Stimulated activated CD8-positive, alpha-beta memory T cell treated with anti-CD3 and anti-CD28 coated beads, Interleukin-7, amount 100 ng/mL, for 48 hours (primary cell): ENCODE measurements at places on chromosomes 1 and 21.

DNA sequence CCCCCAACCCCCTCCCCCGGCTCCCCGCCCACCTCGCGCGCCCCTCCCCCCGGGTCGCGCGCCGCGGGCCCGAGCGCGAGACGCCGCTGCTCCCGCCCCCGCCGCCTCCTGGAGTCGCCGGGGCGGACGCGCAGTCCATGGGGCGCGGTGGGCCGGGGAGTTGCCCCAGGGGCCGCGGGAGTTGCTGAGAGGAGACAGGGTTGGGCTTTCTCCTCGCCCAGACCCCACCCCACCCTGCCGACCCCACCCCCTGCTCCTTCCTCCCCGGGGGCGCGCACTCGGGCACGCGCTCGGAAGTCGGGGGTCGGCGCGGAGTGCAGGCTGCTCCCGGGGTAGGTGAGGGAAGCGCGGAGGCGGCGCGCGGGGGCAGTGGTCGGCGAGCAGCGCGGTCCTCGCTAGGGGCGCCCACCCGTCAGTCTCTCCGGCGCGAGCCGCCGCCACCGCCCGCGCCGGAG, at the start of gene LAMC1:
Gene LAMC1, plus strand, starts transcription at position 275 of the 455 bp plus-strand sequence. CDS start 297 bp downstream, outside the sequence.
- no peak for DNase-seq

DNA sequence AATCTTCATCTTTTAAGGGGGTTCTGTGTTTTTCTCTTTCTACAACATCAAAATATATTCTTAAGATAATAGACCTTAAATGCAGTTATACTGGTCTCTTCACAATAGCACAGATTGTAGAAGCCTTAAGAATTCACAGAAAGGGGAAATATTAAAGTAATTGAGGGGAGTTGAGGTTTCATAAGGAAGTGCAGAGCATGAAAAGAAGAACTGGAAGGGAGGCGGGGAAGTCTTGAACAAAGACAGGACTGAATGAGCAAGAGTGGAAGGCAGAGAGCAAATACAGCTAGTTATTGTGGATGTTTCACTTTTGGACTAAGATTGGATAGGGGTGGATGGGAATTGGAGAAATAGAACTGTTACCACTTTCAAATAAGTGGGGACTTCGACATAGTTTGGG, 67.7 kb downstream of the PTGER3 start:
- no peak for DNase-seq

- no peak for DNase-seq
Observed at GRCh38 chr1:77051425-77051824, 167.8 kb downstream of the PIGK start.

DNA sequence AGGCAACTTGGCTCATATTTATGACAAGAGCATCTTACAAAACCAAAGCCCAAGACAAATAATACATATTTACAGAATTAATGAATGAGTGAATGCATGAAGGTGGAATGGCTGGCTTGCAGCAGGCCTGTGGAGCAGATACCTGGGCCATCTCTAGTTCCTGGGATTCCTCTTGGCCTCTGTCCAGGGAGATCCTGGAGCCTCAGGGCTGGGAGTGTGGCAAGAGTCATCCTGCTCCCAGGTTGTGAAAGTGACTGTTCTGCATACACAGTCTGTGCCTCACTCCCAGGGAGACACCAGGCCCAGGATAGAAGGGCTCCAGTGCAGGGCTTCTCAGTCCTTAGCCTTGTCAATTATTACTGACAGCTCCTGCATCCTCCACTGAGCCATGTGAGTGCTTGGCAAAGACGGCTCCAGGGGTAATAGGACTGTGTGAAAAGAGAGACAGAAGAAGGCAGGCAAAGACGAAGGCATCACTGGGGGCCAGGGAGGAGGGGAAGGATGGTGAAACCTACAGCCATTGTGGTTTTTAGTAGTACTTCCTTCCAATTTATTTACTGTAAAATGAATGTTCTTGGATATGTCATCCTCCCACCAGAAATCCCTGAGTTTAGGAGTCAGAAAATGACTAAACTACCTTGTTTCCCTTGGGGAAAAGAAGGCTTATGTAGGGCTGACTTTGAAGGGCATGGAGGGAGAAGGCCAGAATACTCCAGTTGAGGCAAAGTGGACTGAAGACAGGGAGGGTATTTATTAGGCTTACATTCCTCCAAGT, 14.3 kb upstream of the KPRP start:
- no peak for DNase-seq

DNA sequence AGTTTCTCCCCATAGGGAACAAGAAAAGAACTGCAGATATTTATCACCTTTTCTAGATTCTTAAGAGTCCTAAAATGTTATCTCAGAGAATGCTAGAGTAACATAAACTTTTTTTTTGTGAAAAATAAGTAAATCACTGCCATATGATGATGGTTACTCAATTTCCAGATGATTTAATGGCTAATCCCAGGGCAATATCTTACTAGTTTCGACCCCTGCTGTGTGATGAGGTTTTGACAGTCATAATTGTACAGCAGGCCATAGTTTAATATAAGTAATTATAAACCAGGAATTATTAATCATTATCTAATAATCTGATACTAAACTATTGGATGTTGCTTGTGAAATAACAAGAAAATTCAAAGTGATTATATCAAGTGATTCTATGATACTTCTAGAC, 210.6 kb downstream of the HLX start:
- no peak for DNase-seq

GRCh38 chr1:40648200-40648599, 17.3 kb downstream of the RIMS3 start:
- DNase-seq: no peak

DNA sequence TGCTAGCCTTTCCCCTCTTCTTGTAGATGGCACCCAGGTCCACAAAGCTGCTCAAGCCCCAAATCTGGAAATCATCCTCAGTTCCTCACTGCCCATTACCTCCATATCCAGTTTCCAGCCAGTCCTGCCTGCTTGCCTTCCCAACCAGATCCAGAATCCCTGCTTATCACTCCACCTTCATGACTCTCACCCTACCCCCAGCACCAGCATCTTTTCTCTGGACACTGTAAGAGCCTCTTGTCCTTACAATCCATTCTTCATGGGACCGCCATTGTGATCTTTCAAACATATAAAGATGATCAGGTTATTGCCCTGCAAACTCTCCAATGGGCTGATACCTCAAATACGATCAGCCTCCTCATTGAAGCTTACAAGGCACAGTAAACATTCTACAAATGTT, 23.5 kb upstream of the NPL start:
- no peak for DNase-seq

- DNase-seq: no peak
Observed at GRCh38 chr1:178847396-178847849, 23.5 kb downstream of the ANGPTL1 start.

DNA sequence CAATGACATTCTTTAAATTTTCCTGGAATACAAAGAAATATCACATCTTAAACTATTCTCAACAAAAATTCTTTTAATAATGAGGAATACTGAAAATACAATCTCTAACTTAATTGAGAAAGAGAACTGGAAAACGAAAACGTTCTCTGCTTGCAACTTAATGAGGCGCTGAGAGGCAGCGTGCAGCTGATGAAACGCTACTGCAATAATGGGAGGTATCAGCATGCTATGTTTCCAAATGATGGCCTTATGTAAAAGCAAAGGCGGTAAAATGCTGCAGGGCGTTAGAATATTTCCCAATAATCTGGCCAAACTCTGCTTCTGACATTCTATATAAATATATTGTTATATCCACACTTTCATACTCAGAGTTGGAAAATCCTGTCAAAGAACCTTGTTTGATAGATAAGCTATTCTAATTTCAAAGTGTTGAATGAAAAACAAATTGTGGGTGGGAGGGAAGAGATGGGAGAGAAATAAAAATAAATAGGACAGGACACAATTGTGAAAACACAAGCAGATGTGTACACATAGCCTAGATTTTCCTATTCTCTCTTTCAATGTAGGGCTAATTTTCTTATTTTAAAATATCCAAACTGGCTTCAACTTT, 70.9 kb downstream of the APP start:
- DNase-seq: no peak

DNA sequence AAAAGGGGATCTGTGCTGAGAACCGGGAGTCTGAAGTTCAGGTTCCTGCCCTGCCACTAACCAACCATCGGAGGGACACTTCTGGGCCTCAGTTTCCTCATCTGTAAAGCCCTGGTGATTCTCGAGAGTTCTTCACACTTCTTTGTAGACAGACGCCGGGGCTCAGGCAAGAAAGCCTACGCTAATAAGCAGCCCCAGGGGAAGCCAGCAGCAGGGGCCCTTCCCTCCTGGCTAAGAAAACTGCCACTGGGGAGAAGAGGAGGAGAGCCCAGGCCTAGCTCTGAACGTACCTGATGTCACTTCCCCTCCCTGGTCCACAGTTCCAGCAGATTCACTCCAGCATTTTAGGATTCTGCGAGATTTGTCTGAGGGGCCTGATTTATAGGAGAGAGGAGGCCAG, 76.0 kb downstream of the CAMK2N1 start:
- no peak for DNase-seq

- no peak for DNase-seq
Observed at GRCh38 chr1:213391445-213391844, 340.4 kb downstream of the RPS6KC1 start.

- no peak for DNase-seq
Observed at GRCh38 chr1:234629026-234629425, 19.0 kb upstream of the IRF2BP2 start.

DNA sequence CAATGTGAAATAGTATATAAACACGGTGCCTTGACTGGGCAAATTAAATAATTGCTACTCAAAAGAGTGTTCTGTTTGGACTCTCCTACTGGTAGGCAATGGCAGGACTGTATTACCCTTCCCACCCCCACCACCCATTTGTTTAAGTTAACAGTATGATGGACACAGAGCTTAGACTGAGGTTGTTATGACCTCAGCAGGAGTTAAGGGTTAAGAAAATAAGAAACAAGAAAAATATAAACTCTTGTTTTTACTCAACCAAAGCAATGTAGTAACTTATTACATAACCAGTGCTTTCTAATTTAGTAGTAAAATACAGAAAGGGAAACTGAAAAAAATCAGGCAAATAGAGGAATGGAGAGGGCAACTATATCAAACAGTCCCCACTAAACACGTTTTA, 19.9 kb upstream of the SERPINC1 start:
- DNase-seq: no peak

GRCh38 chr1:229171934-229172333, 99.0 kb upstream of the RAB4A start:
- no peak for DNase-seq

DNA sequence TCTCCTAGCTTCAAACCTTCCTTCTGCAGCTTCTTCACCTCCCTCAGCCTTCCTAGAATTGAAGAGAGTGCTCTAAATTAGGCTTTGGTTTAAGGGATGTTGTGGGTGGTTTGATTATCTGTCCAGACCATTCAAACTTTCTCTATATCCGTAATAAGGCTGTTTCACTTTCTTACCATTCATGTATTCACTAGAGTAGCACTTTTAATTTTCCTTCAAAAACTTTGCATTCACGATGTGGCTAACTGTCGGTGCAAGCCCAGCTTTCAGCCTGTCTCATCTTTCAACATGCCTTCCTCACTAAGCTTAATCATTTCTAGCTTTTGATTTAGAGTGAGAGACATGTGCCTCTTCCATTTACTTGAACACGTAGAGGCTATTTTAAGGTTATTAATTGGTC, 26.2 kb upstream of the DESI2 start:
- DNase-seq: no peak

GRCh38 chr1:65813956-65814355, 21.3 kb downstream of the PDE4B start:
- no peak for DNase-seq

GRCh38 chr1:56063461-56063860, 515.9 kb downstream of the PLPP3 start:
- no peak for DNase-seq

DNA sequence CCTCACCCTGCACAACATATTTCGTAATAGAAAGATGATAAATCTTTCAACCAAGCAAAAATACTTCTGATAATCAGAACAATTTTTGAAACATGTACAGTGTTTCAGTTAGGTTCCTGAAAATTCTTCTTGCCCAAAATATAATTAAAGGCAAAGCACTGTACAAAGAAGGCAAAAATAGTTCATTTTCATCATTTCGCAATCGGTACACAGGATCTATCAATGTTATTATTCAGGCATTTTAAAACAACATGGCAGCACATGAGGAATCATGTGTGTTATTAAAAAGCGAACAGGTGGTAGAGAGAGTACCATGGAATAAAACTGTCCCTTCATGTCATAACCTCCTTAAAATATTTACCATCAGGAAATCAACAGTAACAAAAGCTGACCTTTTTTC, 356.9 kb downstream of the DPYD start:
- DNase-seq: no peak

- DNase-seq: no peak
Observed at GRCh38 chr1:36151134-36151844, 2.0 kb upstream of the TRAPPC3 start.

- DNase-seq: no peak
Observed at GRCh38 chr1:113040041-113040440, 33.0 kb upstream of the LRIG2 start.

GRCh38 chr1:116368241-116368640, 4.8 kb upstream of the ATP1A1 start:
- DNase-seq: no peak

- DNase-seq: no peak
Observed at GRCh38 chr1:71399594-71399993, 318.8 kb upstream of the ZRANB2 start.

DNA sequence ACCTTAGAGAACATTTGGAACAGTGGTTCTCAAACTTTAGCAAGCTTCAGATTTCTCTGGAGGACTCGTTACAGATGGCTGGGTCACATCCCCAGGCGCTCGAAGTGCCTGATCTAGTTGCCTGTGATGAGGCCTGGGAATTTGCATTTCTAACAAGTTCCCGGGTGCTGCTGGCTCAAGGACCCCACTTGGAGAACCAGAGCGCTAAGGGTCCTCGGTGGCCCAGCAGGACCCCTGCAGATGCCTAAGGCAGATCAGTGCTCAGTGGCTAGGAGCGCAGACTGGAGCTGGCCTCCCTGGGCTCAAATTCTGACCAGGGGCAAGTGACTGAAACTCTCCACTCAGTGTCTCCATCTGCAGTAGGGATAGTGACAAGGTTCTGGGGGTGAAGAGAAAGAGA, 208.2 kb downstream of the DYRK1A start:
- no peak for DNase-seq

- DNase-seq: no peak
Observed at GRCh38 chr1:225695578-225696337, 42.8 kb upstream of the ENAH start.

GRCh38 chr1:18881642-18882431, 20.5 kb downstream of the ALDH4A1 start:
- no peak for DNase-seq

- peak; percentile 61 for DNase-seq
Observed at GRCh38 chr1:233295237-233295974, at the start of gene PCNX2. PCNX2 (minus strand) TSS chr1:233295725; CDS start chr1:233295478, 247 bp downstream.

GRCh38 chr21:36569511-36569910, 89.6 kb upstream of the CLDN14 start:
- DNase-seq: no peak

- no peak for DNase-seq
Observed at GRCh38 chr1:112144733-112145426, 155.4 kb upstream of the KCND3 start.

GRCh38 chr1:204841798-204842197, 28.9 kb upstream of the NFASC start:
- DNase-seq: no peak

GRCh38 chr21:38814126-38815059, 8.7 kb downstream of the ETS2 start:
- DNase-seq: no peak
